ENCODE measurements at places on chromosomes 12 and 14.

DNA sequence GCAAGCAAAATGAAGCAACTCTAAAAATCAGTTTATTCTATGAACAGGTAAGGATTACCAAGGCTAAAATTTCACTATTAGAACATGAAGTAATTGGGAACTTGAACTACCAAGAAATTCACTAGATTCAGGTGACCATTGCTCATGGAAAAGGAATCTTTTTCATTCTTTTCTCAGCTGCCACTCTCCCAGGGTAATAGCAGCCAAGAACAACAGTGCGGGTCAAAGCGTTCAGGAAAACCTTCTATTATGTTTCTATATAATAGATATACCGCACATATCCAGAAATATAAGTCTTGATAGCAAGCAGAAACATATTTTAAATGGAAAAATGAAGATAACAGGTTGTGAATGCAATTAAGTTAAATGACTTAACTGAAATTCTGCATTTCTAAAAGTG, 125.6 kb downstream of the NELL2 start:
- no peak for DNase-seq

DNA sequence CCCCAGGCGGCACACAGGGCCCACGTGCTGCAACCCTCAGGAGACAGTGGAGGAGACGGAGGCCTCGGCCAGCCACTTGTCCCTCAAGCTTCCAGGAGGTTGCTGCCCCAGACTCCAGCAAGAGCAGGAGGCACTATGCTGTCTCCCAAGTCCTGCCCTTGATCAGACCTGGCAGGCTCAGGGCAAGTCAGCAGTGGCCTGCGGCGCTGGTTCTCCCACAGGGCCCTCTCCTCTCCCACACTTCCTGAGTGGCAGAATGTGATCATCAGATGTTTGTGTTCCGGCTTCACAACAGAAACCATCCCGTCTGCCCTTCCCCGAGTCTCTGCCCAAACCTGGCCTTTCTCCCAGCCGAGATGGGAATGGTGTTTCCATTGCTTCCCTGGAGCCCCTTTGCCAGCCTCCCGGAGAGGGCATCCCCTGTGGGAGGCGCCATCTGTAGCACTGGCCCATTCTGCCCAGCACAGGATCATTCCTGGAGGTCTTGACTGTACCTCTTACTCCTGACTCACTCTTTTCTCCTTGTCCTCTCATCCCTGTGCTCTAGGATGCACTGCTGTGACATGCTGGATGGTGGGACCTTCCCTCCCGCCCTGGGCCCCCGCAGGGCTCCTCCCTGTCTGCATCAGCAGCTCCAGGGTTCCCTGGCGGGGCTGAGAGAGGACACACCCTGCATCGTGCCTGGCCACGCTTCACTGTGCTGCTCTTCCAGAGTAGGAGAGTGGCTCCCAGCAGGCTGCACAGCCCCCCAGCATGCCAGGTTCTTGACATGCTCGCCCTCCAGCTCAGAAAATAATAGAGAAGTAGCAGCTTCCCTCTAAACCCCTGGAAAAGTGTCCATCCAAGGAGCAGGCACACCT, 114.7 kb upstream of the FKBP4 start:
- no peak for DNase-seq

- DNase-seq, result no peak
Measured at GRCh38 chr12:56437430-56438176, 11.6 kb downstream of the TIMELESS start.

DNA sequence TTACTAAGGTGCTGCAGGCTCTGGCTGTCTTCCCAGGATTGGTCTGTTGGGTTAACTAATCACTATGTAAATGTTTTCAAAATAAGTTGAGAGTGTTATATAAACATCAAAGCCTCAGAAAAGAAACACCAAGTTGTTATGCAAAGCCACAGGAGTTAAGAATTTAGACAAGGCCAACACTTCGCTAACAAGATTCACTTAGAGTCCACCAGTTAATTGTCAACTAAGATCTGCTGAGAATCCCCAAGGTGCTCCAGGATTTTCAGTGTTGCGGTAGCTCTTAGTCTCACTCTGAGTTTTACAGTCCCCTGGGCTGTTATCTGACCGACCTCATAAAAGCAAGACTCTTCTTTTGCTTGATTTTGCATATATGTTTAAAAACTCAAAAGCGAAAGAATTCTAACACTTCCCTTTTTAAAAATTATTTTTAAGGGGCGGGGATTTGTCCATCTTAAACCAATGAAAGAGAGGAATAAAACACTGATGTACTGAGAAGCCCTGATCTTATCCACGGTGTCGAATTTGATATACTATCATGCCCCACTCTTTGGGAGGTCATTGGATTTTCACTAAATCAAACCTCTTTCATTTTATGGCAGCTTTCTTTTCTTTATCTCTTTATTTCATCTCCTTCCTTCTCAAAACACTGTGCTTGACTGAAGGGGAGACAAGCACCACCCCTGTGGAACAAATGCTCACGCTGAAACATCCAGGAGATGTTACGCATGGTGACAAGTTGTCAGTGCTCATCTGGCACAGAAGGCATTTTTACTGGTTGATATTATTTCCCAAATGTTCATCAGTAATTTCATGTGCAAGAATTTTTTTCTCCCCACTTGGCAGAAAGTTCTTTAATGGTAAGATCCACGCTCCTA, 7.0 kb downstream of the NIN start:
- no peak for DNase-seq

DNA sequence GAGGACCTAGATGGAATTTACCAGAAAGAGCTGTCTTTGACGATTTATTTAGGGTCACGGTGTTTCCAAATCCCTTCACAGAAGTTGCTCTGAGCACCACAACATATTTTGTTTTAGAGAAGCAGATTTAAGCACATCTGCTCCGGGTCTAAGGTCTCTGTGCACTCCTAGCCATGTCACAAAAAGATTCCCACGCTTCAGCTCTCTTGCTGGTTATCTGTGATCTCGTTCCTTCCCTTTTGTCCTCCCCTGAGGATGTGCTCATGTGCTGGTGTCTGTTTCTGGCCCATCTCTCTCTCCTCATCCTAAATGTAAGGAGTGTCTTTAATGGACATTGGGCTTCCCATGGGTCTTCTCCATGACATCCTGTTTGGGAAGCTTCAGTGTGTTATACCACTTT, 53.7 kb upstream of the GNPNAT1 start:
- no peak for DNase-seq

- peak; percentile 4 for DNase-seq
Measured at GRCh38 chr12:57754411-57755193, at the start of gene MARCHF9. Gene MARCHF9, plus strand, starts transcription at chr12:57755103. Its CDS starts 426 bp downstream, at chr12:57755529.

DNA sequence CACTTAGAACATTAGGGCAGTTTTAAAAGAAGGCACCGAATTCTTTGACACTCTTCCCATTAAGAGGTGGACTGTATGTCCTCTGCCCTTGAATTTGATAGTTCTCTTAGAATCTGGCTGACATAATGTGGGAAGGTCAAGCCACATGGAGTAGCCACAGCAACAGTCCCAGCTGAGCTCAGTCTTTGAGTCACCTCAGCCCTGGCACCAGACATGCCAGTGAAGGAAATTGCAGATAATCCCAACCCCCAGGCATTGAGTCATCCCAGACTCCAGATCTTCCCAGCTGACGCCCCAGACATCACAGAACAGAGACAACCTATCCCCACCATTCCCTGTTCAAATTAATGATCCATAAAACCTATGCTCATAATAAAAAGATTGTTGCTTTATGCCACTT, 83.4 kb downstream of the GTF2A1 start:
- DNase-seq, result no peak

DNA sequence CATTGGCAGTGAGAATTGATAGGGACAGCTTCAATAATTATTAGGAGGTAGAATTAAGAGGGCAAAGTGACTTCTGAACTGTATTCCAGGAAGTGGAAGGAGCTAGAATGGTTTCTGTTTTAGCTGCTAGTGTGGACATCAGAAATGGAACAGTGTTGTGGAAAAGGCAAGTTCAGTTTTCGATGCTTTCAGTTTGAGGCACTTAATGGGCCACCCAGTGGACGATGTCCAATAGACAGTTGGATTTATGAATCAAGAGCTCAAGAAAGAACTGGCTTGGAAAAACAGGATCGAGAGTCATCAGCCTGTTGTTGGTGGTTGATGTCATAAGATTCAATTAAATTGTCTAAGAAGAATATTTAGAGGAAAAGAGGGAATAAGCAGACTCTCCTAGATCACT, 136.3 kb downstream of the DYRK2 start:
- DNase-seq, result no peak

DNA sequence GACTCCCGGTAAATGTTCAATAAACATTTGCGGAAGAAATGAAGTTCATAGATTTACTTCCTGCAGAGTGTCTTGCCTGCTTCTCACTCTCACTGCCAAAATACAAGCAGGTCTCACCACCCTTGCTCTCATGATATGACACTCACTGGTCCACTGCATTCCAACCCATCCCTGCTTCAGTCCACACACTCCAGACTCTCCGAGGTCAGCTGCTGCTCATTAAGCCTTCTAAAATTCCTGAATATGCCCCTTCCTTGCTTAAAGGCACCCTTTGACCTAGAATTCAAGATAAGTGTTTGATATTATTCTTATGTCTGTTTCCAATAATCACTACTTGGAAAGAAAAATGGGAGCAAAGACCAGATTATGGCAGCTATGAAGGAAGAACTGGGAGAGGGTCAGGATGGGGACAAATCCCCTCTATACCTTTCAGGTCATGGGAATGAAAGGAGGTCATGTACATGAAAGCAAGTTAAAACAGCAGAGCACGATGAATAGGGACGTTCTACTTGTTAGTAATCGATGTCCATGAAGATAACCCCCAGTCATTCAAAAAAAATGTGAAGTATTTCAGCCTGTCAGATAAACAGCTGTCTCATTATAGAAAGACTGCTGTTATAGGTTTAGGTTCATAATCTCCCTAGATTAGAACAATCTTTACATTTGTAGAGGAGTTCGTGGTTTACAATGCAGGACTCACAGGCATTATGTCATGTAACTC, 10.5 kb upstream of the NID2 start:
- DNase-seq, result no peak

GRCh38 chr12:22598141-22598762, 26.7 kb upstream of the ETNK1 start:
- no peak for DNase-seq

GRCh38 chr14:64737391-64738280, 33.4 kb downstream of the PLEKHG3 start:
- no peak for DNase-seq

- no peak for DNase-seq
Measured at GRCh38 chr14:35750202-35750904, 58.7 kb downstream of the RALGAPA1 start.

All from cerebellar nuclear complex (tissue), 1 donor.